ENCODE measurements at places on chromosomes 5 and 9. TPM values are rescaled to one million over a fixed set of nuclear protein-coding genes. Genes with fewer than 3 reads are reported as not detected.

DNA sequence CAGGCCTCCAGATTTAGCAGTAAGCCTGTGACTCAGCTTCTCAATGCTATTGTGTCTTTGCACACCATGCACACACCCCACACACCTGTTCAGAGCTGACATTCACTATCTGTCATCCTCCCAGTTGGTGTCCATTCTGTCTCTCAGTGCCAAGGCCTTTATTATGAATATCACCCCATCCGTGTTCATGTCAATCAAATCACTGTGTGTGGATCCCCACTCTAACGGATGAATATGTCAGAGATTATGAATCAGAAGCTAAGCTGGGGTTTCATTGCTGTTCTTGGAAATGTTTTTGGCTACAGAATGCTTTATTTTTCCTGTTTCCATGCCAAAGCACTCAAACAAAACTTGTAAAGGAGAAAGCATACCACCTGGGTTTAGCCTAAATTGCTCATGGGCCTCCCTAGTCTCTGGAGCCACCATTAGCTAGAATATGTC, 9.4 kb upstream of the MAMDC2 start:
- no peak for DNase-seq

DNA sequence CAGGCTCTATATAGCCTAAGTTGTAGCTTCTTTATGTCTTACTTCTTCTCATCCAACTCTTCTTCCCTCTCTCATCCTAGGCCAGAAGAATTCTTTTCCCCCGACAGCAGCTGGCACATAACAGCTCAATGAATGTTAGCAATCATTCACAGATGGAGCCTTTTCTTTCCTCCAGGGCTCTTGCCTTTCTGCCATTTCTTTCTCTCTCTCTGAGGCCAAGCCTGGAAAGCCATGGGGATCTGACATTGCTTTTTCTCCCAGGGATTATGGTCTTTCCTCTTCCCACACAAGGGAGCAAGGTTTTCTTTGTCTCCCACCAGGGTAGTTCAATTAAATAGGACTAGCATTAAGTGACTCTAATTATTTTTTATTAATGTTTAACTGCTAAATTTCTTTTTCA, 20.5 kb downstream of the SMIM15 start:
- DNase-seq, result no peak

- no peak for DNase-seq
Observed at GRCh38 chr5:65475336-65475735, 6.4 kb downstream of the ADAMTS6 start.

DNA sequence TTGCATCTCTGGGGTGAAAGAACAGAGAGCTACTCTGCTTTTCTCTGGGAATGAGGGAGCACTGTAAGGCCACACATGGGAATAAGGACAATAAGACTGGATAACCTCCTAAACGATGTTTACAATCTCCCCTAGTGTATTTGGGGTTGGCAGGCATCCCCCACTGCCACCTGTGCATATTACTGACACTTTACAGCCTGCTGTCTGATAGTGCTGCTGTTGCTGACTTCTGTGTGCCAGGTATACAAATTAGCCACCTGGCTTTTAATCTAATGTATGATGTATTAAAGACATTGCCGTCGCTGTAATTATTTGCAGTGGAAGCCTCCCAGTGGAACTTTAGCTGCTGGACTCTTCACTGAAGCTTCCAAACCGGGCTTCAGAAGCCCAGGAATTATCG, 4.4 kb upstream of the SHISAL2B start:
- no peak for DNase-seq

DNA sequence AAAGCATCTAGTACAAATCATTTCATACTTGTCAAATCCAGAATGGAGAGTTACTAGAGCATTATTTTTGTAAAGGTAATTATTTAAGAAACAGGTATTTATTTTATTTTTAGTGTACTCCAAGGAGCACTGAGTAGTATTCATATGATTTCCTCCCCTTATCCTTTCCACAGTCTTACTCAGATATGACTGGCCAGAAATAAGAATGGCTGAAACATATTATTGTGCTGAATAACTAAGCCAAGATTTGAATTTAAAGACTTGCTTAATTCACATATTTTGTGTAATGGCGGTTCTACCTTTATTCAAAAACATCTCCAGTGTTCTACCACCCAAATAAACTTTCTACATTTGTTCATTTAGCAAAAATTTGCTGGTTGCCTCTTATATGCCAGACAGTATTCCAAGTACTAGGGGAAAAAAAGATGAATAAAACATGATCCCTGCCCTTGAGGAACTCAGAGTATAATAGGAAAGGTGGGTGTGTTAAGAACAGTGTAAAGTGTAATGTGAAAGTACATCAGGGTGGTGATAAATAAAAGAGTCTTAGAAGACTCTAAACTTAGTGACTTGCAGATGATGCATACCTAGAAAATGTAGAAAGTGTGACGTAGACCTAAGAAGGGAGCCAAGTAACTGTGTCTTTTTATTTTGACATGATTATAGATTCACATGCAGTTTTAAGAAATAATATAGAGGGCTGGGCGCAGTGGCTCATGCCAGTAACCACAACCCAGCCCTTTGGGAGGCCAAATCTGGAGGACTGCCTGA, 110.4 kb upstream of the GRHPR start:
- no peak for DNase-seq

The OR1J2 gene
- total RNA-seq, result 0.23 TPM

The AK1 gene
- total RNA-seq, result 11.7 TPM

The SOHLH1 gene
- not detected for total RNA-seq

GRCh38 chr5:55234121-55234700, 803 bp upstream of the CCNO start:
- DNase-seq, result peak; percentile 9

DNA sequence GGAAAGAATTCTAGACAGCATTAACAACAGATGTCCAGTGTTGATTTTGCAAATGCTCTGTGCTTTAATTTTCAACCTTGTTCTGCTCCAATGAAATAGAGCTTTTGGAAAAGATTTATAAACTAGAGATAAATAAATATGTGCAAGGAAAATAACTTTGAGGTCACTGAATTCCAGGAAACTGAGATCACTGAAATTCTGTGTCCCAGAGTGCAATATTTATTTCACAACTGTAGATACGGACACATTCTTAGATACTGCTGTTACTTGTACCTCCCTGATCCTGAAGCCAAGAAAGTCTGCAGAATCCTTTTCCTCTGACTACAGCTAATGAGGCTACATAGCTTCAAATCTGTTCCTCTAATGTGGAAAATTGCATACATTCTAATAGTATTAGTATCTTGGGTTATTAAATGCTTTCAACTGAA, 222.9 kb downstream of the DOCK8 start:
- DNase-seq, result no peak

DNA sequence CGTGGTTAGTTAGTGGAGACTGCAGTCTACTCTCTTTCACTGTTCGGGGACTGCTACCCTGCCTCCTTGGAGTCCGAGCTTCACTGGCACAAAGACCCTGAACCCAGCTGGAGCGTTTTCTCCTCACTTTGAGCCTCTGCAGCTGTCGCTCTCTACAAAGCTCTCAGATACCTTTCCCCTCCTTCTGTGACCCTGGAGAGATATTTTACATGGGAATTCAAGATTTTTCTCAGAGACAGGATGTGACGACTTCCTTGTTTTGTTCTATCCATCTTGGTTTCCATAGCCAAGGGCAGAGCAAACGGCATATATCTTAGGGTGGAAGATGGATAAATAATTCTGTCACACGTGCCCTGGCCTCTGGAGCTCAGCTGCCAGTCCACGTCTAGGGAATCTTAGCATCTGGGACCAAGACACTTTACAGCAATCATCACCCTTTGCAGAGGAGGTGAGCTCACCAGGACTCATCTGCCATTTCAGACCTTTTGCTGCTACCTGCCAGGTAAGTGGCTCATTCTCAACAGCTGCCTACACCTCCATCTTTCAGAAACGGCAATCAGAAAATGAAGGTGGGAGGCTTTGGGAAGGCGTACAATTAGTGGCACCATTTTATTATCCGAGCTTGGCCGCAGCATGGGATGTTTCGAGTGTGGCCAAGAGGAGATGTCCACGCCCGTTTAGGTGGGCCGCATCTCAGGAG, at the start of gene BTNL9:
Gene BTNL9, plus strand, starts transcription at position 336 of the 700 bp plus-strand sequence. CDS start 5,224 bp downstream, outside the sequence.
- DNase-seq, result no peak

DNA sequence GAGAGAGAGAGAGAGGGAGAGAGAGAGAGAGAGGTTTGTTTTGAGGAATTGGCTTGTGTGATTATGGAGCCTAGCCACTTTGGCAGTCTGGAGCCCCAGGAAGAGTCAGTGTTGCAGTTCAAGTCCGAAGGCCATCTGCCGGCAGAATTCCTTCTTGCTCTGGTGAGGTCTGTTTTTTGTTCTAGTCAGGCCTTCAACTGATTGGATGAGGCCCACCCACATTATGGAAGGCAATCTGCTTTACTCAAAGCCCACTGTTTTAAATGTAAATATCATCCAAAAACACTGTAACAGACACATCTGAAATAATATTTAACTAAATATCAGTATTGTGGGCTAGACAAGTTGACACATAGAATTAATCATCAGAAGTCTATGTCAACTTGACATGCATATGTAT, 11.4 kb upstream of the GRM6 start:
- no peak for DNase-seq

DNA sequence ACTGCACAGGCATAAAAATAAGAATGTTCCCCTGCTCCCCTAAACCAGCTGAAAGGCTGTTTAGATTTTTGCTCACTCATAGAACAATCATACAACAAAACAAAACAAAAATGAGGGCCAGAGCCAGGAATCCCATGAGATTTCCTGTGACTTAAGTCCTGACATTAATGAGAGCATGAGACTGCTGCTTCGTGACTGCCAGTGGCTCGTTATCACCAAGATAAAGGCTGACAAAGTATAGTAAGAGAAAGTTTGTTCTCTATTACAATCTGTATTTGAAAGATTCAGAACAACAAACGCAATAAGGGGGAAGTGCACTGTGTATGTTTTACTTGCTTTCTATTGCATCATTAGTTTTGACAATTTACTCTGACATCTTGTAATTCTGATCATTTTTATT, 837.1 kb upstream of the C9orf72 start:
- DNase-seq, result no peak

- DNase-seq, result no peak
Observed at GRCh38 chr9:69186841-69187611, 12.9 kb downstream of the TJP2 start.

- no peak for DNase-seq
Observed at GRCh38 chr9:98095401-98095800, 23.6 kb downstream of the TRIM14 start.

DNA sequence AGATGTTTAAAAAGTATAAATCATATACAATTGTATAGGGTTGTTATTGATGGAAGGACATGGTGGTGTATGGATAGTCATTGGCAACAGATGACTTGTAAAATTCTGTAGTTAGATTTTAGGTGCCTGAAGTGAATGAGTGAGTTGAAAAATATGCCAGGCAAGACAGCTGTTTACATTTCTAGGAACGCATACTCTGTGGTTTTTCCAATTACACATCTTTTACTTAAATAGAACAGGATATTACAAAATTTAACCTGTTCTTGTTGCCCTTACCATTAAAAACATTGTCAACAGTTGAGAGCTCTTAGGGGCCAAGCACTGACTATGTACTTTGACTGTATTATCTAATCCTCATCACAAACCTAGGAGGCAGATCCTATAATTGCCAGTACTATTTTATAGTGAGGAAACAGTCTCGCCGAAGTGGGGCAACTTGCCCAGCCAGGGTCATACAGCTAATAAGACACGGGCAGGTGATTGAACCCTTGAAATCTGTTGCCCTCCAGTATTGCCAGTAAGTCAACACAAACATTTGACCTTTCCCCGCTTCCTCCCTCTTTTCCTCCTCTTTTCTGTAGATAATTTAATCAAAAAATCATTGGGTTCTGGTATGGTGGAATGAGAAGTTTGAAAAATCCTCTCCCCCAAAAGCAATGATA, 88.6 kb downstream of the MACROH2A1 start:
- DNase-seq, result no peak

- no peak for DNase-seq
Observed at GRCh38 chr9:76351006-76351405, 43.2 kb downstream of the RFK start.

GRCh38 chr5:12095808-12096281, 191.6 kb upstream of the CTNND2 start:
- DNase-seq, result no peak

GRCh38 chr9:4299005-4299795, 668 bp downstream of the GLIS3 start:
- peak; percentile 40 for DNase-seq

- no peak for DNase-seq
Observed at GRCh38 chr9:38023661-38024035, 45.4 kb downstream of the SHB start.

The PDCD1LG2 gene
- total RNA-seq, result 0.08 TPM

GRCh38 chr5:178895615-178896571, at the start of gene ZFP2:
Gene ZFP2 (plus strand): TSS chr5:178895913. CDS start chr5:178931314, 35,401 bp downstream.
- peak; percentile 37 for DNase-seq

The FGF18 gene
- 0.21 TPM for total RNA-seq

The ARID3C gene
- 0.31 TPM for total RNA-seq

DNA sequence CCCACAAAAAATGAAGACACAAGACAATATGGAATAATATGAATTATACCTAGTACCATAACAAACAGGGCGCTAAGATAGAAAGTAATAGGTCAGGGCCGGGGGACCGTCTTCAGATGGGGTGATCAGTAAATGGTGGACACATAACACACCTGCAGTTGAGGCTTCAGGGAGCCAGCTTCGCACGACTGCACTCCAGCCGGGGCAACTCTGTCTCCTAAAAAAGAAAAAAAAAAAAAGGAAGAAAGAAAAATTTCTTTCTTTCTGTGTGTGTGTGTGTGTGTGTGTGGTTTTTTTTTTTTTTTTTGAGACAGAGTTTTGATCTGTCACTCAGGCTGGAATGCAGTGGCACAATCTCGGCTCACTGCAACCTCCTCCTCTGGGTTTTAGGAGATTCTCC, 75.0 kb upstream of the HSPA9 start:
- DNase-seq, result no peak

- no peak for DNase-seq
Observed at GRCh38 chr5:157535042-157535865, 40.3 kb downstream of the ADAM19 start.

DNA sequence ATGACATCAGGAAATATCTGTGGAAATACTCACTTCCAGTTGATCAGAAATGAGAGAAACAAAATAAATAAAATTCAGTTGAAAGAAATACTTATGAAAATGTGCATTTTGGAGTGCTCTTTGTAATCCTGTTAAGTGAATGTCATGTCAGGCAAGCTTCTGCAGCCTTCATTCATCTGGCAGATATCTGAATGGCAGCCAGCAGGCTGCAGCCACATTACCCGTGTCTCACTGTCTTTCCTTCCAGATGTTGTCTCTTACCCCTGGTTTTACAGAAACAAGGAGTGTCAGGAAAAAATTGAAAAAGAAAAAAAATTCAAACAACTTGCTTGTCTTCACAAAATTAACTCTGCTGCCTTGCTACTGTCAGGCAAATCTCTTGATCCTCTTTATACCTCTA, 445.0 kb upstream of the RIOK2 start:
- DNase-seq, result no peak

DNA sequence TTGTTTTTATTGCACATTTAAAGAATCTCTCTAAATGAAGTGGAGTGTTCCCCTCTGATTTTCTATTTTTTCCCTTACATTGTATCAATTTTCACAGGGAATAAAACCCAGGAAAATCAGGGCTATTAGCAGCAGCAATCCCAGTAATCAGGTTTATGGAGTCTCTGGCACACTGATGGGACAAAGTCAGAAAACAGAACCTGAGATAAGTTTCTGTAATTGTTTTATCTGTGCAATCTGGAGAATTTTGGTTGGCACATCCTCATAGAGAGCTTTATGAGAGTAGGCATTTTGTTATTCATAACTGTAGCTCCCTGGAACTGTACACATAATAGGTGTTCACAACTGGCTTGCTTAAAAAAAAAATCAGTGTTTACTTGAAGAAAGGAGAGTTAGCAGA, 96.9 kb upstream of the IL6ST start:
- no peak for DNase-seq

- DNase-seq, result peak; percentile 7
Observed at GRCh38 chr9:96327694-96328352, 25.8 kb upstream of the HSD17B3 start.

- DNase-seq, result no peak
Observed at GRCh38 chr5:78803353-78803752, 154.8 kb upstream of the LHFPL2 start.

All from activated naive CD8-positive, alpha-beta T cell treated with anti-CD3 and anti-CD28 coated beads for 36 hours (primary cell).